Central memory CD4-positive, alpha-beta T cell (primary cell): ENCODE measurements at places on chromosomes 12 and 14.

DNA sequence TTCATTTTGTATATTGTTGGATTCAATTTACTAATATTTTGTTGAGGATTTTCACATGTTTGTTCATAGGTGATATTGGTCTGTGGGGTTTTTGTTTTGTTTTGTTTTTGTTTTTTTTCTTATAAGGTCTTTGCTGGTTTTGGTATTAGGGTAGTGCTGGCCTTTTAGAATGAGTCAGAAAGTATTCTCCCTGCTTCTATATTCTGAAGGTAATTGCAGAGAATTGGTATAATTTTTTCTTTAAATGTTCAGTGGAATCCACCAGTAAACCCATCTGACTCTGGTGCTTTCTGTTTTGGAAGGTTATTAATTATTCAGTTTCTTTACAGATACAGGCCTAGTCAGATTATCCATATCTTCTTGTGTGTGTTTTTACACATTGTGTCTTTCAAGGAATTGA, 8.9 kb downstream of the TOGARAM1 start:
- DNase-seq, result no peak

DNA sequence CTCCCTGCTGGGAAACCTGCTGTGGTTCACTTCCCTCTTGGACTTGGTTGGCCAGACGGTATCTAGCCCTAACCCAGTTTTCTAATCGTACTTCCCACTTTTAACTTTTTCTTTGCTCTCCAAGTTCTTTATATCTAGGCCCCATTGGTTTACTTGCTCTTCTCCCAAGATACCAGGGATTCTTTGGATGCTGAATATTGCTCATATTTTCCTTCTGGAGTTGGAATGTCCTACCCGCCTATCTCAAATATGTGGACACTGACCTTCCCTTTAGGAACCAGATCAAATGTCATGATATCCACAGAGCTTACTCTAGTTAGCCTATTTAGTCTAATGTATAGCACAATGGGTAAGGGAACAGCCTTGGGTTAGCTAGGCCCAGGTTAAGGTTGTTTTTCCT, 228.6 kb downstream of the DACT1 start:
- no peak for DNase-seq

- DNase-seq, result no peak
Measured at GRCh38 chr14:37708481-37708880, 113.1 kb downstream of the TTC6 start.

- no peak for DNase-seq
Measured at GRCh38 chr14:78764240-78764639, 594.1 kb downstream of the NRXN3 start.

GRCh38 chr14:105014032-105014431, 6.9 kb downstream of the CDCA4 start:
- no peak for DNase-seq

DNA sequence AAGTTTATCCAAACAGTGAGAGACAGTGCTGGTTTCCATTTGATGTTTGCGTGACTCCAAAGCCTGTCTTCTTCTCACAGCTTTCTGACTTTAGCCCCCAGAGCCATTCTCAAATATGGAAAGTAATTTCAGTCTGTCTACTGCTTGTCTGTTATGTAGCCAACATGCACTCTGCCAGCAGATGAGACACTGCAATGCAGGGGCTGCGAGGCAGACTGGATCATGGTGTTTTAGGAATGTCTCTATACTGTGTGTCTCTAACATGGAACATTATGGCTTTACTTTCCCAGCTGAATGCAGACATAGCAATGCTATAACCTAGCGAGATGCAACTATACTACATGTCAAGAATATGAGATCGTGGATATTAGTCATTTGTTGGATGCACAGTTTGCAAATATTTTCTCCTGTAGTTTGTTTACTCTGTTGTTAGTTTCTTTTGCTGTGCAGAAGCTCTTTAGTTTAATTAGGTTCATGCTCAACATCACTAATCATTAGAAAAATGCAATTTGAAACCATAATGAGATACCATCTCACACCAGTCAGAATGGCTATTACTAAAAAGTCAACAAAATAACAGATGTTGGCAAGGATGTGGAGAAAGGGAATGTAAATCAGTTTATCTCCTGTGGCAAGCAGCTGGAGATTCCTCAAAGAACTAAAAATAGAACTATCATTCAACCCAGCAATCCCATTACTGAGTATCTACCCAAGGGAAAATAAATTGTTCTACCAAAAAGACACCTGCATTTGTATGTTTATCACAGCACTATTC, 235.8 kb upstream of the TMTC1 start:
- DNase-seq, result no peak

GRCh38 chr14:91911474-91912032, 35.9 kb downstream of the FBLN5 start:
- peak; percentile 56 for DNase-seq

GRCh38 chr12:123436017-123436964, at the start of gene RILPL2:
TSS of gene RILPL2 (minus strand) at chr12:123436684. CDS start at chr12:123436420, 264 bp downstream.
- peak; percentile 95 for DNase-seq

GRCh38 chr14:26896447-26896846, 298.6 kb upstream of the NOVA1 start:
- DNase-seq, result no peak

DNA sequence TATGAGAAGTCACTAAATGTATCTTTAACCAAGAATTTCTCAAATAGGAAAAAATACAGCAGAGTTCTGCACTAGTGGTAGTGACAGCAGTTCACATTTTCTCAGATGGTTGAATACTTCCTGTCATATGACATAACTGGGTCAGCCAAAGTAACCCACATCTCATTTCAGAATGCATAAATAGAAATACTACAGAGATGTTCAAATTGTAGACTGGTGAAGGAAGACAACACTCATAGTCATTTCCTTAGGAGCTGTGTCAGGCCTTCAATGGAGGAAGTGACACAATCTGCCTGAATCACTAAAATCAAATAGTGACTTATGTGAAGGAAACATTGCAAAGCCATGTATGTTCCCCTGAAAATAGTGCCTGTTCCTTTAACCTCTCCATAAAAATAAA, 32.4 kb downstream of the FERMT2 start:
- DNase-seq, result peak; percentile 81

- DNase-seq, result no peak
Measured at GRCh38 chr12:123597100-123597499, 4.8 kb upstream of the DDX55 start.

DNA sequence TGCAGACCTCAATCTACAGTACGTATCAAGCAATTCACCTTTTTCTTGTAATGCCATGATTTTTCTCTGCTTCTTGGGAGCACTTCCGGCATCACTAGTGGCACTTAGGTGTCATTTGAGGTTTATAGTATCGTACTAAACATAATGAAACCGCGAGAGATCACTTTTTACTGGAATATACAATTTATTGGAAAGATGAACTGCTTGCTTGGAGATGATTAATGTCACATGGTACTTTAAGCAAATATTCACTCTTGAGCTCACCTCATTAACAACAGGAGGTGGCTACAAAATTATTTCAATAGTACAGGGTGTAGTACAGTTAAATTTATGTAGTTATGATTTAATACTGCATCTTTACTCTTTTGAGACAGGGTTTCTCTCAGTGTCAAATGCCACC, 11.5 kb downstream of the FUT8 start:
- no peak for DNase-seq

- no peak for DNase-seq
Measured at GRCh38 chr14:65251213-65251612, 148.9 kb upstream of the MAX start.

DNA sequence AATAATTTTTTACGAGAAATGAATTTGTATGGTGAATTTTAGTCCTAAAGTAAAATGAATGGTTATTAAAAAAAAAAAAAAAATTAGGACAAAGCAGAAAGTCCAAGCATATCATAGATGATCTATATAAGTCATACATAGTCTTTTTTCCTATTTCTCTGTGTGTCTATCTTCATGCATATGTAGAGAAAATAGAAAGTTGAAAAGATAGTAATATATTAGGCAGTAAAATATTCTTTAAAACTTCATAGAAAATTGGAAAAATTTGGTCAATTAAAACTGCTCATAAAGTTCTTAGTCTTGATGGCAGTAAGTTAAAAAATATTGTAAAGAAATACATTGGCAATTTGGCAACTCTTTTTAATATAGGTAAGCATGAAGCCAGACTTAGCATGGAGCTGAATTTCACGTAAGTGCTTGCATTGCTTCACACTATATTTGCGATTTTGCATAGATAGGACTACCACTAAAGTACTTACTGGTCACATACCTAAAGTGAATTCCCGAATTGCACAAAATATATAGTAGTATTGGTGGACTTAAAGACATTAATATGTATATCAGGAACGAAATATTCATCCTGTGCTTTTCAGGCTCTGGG, 303.8 kb downstream of the IPO8 start:
- DNase-seq, result no peak

DNA sequence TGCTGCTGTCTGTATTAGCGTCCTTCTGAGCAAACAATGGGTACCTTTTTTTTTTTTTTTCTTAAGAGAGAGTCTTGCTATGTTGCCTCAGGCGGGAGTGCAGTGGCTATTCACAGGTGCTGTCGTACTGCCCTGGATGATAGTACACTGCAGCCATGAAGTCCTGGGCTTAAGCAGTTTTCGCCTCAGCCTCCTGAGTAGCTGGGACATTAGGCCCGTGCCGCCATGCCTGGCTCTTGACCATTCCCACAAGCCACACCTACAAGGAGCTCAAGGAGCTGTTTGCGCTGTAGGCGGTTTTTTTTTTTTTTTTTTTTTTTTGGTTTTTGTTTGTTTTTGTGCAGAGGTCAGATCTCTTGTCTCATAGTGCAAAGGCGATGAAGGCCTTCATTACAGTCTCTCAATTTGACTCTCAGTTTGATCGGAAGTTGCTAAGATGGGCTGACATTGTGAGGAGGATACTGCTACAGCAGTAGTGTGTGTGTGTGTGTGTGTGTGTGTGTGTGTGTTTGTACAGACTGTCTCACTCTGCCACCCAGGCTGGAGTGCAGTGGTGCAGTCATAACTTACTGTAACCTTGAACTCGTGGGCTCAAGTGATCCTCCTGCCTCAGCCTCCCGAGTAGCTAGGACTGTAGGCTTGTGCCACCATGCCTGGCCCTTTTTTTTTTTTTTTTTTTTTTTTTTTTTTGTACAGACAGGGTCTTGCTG, 34.2 kb downstream of the TRAF3 start:
- no peak for DNase-seq

DNA sequence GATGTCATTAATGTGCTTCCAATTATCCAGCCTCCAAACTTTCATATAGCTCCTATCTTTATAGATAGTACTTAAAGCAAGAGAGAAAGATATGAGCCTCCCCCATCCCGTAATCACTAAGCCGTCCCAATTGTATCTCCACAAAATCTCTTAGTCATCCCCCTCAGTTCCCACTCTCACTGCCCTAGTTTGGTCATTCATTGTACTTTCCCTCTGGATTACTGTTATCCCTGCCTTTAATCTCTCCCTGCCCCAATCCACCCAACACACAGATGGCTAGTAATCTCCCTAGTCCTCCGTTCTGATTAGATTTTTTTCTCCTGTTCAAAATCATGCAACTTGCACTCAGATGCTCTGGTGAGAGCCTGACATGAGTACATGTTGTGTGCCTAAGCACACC, 5.4 kb upstream of the BCAT1 start:
- DNase-seq, result no peak

- DNase-seq, result no peak
Measured at GRCh38 chr12:46264057-46264456, 4.8 kb downstream of the SLC38A1 start.

GRCh38 chr14:68607867-68608573, 184.8 kb downstream of the ZFP36L1 start:
- DNase-seq, result no peak

DNA sequence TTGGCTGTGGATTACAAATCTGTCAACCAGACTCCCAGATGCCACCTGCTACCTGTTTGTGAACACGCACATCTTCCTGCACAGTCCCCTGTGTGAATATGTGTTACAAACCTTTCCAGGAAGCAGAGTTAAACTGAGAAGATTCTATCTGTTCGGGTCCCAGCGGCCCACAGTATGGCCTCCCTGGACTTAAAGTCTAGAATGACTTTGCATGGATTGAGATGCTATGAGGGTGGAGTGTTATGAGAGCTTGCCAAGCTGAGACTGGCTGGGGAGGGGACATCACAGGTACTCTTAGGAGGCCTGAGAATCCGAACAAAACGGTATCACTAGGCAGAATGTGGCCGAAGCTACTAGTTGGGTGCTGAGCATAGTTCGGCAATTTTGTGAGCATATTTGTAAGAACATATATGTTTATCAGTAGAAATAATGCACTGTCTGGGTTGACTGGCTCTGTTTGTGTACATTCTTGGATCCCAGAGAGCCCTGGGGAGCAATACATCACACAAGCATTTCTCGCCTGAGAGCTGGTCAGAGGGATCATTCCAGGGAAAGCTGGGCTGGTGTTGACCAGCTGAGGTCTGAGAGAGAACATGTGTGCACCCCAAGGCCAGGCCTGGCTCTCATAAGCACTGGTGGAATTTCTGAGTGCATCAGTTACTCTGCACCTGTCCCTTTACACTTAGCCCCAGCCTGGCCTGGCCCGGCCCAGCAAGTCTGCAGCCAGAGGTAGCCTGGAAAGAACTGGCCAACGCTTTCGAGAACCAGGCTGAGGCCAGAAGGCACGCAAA, 29.8 kb upstream of the LTBP2 start:
- no peak for DNase-seq

DNA sequence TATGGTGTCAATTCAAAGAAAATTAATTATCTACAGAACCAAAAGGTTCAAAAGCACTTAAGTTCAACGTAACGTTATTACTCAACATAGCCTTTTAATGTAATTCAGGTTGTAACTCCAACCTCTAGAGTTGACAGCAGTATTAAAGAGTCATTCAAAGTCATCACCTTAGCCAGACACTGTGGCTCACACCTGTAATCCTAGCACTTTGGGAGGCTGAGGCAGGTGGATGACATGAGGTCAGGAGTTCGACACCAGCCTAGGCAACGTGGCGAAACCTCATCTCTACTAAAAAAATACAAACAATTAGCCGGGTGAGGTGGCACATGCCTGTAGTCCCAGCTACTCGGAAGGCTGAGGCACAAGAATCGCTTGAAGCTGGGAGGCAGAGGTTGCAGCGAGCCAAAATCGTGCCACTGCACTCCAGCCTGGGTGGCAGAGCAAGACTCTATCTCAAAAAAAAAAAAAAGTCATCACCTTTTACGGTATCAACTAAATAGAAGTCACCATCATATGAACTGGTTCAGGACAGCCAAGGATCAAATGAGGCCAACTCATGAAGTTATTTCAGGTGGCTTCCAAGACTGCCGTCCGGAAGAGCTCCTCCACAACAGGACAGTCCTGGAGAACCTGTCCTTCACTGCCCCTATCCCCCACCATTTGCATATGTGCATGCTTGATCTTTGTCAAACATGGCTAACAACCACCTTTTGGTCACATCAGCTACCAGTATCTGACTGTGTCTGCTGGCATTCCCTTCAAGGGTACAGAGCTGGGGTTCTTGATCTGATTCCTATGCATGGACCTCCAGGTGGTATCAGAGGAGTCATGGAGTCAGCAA, 4.2 kb downstream of the PPTC7 start:
- DNase-seq, result no peak

DNA sequence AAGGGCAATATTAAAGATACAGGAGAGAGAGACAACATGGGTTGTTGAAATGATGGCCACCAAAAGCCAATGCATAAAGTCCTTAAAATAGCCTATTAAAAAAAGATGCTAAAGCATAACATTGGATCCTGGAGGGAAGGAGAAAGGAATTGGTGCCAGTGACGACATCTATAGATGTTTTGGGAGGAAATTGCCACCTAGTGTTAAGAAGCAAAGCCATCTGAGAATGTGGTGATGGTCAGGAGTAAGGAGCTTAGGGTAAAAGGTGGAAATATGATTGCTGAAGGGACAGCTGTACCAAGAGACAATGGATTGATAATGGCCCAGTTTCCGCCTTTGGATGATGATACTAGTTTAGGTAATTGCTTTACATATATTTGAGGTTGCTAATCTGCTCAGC, 85.1 kb downstream of the TMEM30B start:
- DNase-seq, result no peak
